ENCODE measurements at places on chromosomes 3 and 15. TPM values are rescaled to one million over a fixed set of nuclear protein-coding genes. Genes with fewer than 3 reads are reported as not detected.

The ARPP21 gene
- total RNA-seq, result 10.3 TPM

The LRRIQ4 gene
- 0.29 TPM for total RNA-seq

DNA sequence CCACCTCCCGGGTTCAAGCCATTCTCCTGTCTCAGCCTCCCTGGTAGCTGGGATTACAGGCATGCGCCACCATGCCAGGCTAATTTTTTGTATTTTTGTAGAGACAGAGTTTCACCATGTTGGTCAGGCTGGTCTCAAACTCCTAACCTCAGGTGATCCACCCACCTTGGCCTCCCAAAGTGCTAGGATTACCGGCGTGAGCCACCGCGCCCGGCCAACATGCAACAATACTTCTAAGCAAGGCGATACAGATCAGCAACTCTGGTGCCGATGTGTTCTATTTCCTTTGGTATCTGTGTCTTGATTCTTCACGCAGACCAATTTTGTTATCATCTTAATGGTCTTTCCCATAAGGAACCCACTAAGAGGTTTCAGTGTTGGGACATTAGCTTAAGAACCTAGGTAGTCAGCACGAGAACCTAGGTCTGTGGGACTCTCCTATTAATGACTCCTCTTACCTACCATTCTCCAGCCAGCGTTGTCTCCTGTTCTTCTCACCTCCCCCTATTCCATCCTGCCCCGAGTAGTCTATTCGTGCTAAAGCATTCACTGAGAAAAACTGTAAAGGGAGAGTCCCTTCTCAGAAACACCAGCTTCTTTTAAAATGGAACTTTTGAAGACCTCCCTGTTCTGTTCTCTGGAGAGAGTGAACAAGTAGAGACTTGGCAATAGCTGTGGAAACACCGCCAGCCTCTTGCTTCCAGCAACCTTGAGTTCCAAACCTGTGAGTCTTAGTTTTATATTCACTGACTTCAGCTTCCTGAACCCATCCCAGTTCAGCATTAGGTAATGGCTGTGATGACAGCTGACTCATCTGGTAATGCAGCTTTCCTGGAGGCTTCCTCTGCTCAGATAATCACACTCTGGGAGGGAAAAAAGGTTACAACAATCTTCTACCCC, 61.2 kb downstream of the TSC22D2 start:
- H3K4me1 ChIP-seq, result no peaks in the 10 kb centered on the region
- no peak overlapping the region for H3K4me3 ChIP-seq
- no peak overlapping the region for H3K27ac ChIP-seq
- H3K36me3 ChIP-seq, result no peaks in the 10 kb centered on the region
- no peak for DNase-seq
- H3K27me3 ChIP-seq, result no peaks in the 10 kb centered on the region

- no peaks in the 10 kb centered on the region for H3K36me3 ChIP-seq
- peaks cover 14% of the 10 kb centered on the region for H3K4me1 ChIP-seq
- no peak for DNase-seq
- no peaks in the 10 kb centered on the region for H3K27me3 ChIP-seq
Observed at GRCh38 chr3:168532135-168532534, 436.4 kb upstream of the GOLIM4 start.

DNA sequence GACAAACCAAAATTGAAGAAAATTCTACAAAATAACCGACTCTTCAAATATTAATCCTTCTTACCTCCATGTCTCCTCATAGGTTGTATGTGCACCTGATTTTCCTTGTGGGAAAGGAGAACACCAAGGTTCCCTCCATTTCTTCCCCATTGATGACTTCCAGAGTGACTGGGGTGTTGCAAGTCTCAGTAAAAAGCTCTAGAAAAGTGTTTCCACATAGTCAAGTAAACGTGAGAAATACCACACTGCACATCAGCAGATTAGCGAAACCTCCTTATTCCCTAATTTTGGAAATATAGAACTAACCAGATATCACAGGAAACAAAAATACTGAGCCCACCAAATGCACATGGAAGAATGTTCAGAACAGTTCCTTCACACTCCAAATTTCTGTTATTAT, 4.9 kb upstream of the RPN1 start:
- no peak overlapping the region for H3K4me3 ChIP-seq
- DNase-seq, result no peak
- no peaks in the 10 kb centered on the region for H3K4me1 ChIP-seq
- no peak overlapping the region for H3K27ac ChIP-seq
- peaks cover 2% of the 10 kb centered on the region for H3K27me3 ChIP-seq

DNA sequence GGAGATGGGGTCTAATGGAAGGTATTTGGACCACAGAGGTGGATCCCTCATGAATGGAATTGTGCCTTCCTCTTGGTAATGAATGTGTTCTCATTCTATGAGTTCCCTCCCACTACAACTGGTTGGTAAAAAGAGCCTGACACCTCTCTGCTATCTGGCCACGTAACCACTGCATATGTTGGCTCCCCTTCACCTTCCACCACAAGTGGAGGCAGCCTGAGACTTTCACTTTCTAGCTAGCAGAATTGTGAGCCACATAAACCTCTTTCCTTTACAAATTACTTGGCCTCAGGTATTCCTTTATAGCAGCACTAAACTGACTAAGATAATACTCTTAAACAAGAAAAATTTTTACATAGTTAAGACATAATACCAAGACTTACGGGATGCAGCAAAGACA, 155.3 kb downstream of the NR1I2 start:
- H3K4me3 ChIP-seq, result no peak overlapping the region
- no peak for DNase-seq
- H3K27me3 ChIP-seq, result no peaks in the 10 kb centered on the region
- H3K4me1 ChIP-seq, result peaks cover 3% of the 10 kb centered on the region

DNA sequence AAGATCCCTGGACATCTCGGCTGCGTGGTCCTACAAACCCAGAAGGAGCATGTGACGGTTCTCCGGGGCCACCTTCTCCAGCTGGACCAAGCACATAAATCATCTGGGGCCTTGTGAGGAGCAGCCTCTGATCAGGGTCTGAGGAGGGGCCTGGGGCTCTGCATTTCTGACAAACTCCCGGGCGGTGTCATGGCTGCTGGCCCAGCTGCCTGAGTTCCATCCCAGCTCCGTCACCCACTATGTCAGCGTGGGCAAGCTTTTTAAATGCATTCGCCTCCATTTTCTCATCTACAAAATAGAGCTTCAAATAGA, 126.3 kb upstream of the MEF2A start:
- H3K4me3 ChIP-seq, result no peak overlapping the region
- DNase-seq, result no peak
- H3K4me1 ChIP-seq, result peaks cover 9% of the 10 kb centered on the region
- peaks cover 1% of the 10 kb centered on the region for H3K27me3 ChIP-seq
